Right lobe of liver (tissue), 6 donors: ENCODE measurements at places on chromosomes 7 and 10. TPM values are rescaled to one million over a fixed set of nuclear protein-coding genes. Genes with fewer than 3 reads are reported as not detected.

The PVRIG gene
- total RNA-seq = not detected

The CDK14 gene
- 20.2 TPM for total RNA-seq

The USP6NL gene
- total RNA-seq = 12.8 TPM

The MAGI2 gene
- 1.2 TPM for total RNA-seq

The CTAGE4 gene
- total RNA-seq = 4.5 TPM

The ENTPD1 gene
- 1.8 TPM for total RNA-seq

The FGL2 gene
- 19.3 TPM for total RNA-seq

The CCDC146 gene
- 4.4 TPM for total RNA-seq

The FKBP9 gene
- 54.6 TPM for total RNA-seq

The ITIH5 gene
- total RNA-seq = 0.20 TPM

The EGR2 gene
- not detected for total RNA-seq

DNA sequence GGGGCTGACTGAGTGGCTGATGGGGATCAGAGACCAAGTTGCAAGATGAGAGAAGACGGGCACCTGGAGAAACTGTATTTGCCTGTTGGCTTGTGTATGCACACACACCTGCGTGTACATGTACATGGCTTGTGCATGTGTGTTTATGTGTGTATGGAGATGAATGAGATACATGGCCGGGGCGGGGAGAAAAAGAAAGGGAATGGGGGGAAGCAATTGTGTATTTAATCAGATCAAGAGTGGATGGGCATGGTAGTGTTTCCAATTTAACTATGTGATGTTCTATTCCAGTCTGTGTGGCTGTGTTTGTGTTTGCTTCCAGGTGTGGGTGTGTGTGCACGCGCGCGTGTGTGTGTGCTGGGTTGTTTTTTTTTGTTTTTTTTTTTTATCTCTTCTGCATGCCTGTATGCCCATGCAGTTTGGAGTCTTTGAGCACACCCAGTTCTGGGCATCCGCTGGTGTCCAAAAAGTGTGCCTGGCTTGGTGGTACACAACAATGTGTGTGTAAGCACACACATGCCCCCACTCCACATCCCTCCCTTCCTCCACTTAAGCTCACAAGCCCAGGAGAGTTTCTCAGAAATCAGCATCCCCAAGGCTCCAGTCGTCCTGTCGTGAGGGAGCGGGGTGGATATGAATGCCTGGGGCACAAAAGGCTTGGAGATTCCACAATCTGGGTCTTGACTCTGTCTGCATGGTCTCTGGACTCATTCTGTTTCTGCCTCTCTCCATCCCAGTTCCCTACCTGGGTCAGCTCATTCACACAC lies 2.5 kb upstream of the VGF start:
- no peak overlapping the region for H3K27ac ChIP-seq
- no peak for DNase-seq
- no peaks in the 10 kb centered on the region for H3K27me3 ChIP-seq
- H3K4me3 ChIP-seq = no peak overlapping the region

- H3K36me3 ChIP-seq = no peaks in the 10 kb centered on the region
- no peaks in the 10 kb centered on the region for H3K4me1 ChIP-seq
- no peak for DNase-seq
- H3K27ac ChIP-seq = no peak overlapping the region
- no peaks in the 10 kb centered on the region for H3K27me3 ChIP-seq
- H3K4me3 ChIP-seq = no peak overlapping the region
Measured at GRCh38 chr7:4113976-4114375, 568.1 kb upstream of the FOXK1 start.

DNA sequence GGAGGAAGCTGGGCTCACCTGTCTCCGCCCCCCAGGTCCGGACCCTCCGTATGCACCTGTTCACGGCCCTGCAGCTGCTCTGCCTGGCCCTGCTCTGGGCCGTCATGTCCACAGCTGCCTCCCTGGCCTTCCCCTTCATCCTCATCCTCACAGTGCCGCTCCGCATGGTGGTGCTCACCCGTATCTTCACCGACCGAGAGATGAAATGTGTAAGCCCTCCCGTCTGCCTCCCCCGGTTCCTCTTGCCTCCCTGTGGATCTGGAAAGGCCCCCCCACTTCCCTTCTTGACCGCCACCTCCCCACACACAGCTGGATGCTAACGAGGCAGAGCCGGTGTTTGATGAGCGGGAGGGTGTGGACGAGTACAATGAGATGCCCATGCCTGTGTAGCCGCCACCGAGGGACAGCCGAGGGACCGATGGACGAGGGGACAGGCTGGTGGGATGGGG lies 4.6 kb downstream of the FASTK start:
- no peaks in the 10 kb centered on the region for H3K27me3 ChIP-seq
- no peak for DNase-seq
- no peak overlapping the region for H3K27ac ChIP-seq
- no peak overlapping the region for H3K4me3 ChIP-seq

- H3K4me3 ChIP-seq = no peak overlapping the region
- H3K36me3 ChIP-seq = no peaks in the 10 kb centered on the region
- H3K27ac ChIP-seq = no peak overlapping the region
Measured at GRCh38 chr7:134767520-134768168, 11.8 kb upstream of the CALD1 start.

DNA sequence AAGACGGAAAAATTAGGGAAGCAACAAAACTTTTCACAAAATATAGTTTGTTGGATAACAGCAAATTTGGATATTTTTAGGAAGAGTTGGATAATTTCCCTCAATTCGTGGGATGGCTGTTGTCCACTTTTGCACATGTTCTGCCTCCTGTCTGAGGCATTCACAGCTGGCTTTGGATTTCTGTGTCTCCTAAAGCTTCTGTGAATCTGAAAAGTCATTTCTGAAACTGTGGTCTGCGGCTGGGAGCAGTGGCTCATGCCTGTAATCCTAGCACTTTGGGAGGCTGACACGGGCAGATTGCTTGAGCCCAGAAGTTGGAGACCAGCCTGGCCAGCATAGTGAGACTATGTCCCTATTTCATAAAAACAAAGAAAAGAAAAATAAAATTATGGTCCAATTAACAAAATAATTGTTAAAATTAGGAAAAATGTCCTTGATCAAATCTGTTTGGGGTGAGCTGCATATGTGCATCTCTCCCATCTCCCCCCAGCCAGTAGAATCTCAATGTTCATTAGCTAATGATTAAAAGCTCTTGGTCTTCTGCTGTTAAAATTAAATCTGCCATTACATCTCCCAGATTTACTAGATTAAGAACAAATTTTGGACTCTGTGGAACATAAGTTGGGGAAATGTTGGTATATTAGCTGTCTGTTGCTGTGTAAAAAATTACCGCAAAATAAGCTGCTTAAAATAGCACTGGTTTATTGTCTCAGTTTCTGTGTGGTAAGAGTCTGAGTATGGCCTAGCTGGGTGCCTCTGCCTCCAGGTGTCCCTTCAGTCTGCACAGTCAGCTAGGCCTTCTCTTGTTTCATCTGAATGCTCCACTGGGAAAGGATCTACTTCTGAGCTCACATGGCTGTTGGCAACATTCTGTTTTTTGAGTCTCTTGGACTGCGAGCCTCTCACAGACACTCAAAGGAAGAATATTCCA lies 332.0 kb upstream of the FZD1 start:
- no peak for DNase-seq
- no peaks in the 10 kb centered on the region for H3K36me3 ChIP-seq
- no peak overlapping the region for H3K4me3 ChIP-seq
- H3K27ac ChIP-seq = no peak overlapping the region
- no peaks in the 10 kb centered on the region for H3K4me1 ChIP-seq

DNA sequence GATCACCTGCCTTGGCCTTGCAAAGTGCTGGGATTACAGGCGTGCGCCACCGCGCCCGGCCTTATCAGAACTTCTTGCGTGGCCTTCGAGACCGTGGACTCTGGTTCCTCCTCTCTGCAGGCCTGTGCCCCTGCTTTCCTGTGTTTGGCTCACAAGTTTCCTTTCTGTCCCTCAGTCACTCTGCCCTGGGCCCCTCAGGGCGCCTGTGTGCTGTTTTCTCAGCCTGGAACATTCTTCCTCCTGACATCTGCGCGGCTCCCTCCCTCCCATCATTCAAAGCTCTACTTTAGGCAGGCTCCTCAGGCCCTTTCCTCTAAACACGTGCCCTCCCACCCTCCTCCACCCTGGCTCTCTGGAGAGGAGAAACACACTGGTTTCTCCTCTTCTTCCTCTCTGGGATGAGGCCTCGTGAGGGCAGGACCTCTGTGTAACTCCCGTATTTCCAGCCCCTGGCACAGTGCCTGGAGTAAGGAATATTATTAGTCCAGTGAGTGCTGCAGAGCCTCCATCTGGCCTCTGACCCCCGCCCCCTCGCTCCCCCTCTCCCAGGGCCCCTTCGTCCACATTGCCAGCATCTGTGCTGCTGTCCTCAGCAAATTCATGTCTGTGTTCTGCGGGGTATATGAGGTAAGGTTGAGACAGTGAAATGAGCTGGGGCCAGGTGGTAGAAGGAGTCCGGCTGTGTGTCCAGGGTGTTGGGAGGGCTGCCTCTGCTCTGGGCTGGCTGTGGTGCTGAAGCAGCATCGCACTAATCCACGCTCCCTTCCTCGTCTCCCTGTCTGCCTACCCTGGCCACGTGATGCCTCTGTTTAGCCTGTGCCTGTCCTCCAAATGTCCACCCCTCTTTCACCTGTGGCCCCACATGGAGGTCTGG lies 7.1 kb downstream of the CLCN1 start:
- no peak overlapping the region for H3K4me3 ChIP-seq
- no peak overlapping the region for H3K27ac ChIP-seq

- H3K27me3 ChIP-seq = no peaks in the 10 kb centered on the region
- no peaks in the 10 kb centered on the region for H3K4me1 ChIP-seq
- H3K27ac ChIP-seq = no peak overlapping the region
Measured at GRCh38 chr7:157470701-157471131, 133.9 kb downstream of the DNAJB6 start.

DNA sequence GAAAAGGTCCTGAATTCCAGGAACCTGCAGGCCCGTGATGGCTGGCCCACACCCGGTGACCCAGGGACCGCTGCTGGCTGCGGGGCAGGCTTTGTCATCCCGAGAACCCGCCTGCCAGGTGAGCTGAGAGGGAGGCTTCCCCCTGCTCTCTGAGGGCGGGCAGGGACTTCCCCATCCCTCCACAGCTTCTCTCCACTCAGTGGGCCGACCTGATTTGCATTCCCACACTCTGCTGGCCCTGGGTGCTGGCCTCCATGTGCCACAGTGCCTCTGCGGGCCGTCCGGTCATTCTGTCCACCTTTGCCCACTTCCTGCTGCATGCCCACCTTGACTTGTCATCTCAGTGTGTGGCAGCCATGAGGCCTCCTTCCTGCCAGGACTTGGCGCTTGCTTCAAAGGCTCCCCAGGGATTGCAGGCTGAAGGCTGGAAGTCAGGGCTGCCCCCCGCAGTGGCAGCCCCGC lies 35.3 kb downstream of the PALD1 start:
- H3K27ac ChIP-seq = no peak overlapping the region
- DNase-seq = no peak
- H3K4me1 ChIP-seq = no peaks in the 10 kb centered on the region
- H3K27me3 ChIP-seq = no peaks in the 10 kb centered on the region

GRCh38 chr7:84274029-84274638 lies 79.5 kb upstream of the SEMA3A start:
- H3K4me1 ChIP-seq = no peaks in the 10 kb centered on the region
- no peak overlapping the region for H3K27ac ChIP-seq
- no peaks in the 10 kb centered on the region for H3K27me3 ChIP-seq
- no peak for DNase-seq

GRCh38 chr7:79185605-79186004 lies 267.9 kb downstream of the MAGI2 start:
- no peak overlapping the region for H3K27ac ChIP-seq
- no peak overlapping the region for H3K4me3 ChIP-seq
- no peaks in the 10 kb centered on the region for H3K36me3 ChIP-seq
- no peak for DNase-seq
- H3K27me3 ChIP-seq = no peaks in the 10 kb centered on the region
- no peaks in the 10 kb centered on the region for H3K4me1 ChIP-seq

- no peaks in the 10 kb centered on the region for H3K27me3 ChIP-seq
- no peak overlapping the region for H3K27ac ChIP-seq
- no peaks in the 10 kb centered on the region for H3K36me3 ChIP-seq
- no peaks in the 10 kb centered on the region for H3K4me1 ChIP-seq
Measured at GRCh38 chr7:135913404-135913803, 63.8 kb downstream of the MTPN start.

GRCh38 chr7:51090411-51090810 lies 226.2 kb downstream of the COBL start:
- no peaks in the 10 kb centered on the region for H3K4me1 ChIP-seq
- H3K4me3 ChIP-seq = no peak overlapping the region
- H3K36me3 ChIP-seq = no peaks in the 10 kb centered on the region
- no peak overlapping the region for H3K27ac ChIP-seq
- DNase-seq = no peak
- no peaks in the 10 kb centered on the region for H3K27me3 ChIP-seq

DNA sequence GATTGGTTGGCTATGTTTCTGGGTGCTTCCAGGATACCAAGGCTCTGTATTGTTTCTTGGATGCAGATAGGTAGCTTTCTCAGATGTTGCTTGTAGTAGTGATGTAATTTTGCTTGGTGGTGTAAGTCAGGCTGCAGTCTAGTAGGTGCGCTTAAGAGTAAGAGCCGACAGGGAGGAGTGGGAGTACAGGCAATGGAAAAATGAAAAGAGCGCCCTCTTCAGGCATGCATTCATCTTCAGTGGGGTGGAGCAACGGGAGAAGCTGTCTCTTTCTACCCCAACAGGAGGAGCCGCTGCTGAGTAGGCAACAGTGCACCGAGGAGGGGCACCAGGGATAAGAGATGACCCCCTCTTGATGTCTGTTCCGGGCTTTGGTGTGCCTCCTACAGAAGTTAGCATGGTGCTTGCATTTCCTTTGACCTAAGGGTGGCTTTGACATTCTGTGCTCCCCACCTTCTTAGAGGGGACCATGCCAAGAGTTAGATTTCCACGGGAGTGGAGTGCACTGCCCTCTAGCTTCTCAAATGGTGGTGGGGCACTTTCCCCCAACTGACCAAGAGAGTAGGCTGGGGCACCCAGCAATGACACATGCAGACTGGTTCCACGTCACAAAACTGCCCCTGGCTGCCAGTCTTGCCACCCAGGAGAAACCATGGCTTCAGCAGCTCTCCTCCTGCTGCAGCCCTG lies 56.1 kb downstream of the ZNF783 start:
- H3K4me3 ChIP-seq = no peak overlapping the region
- no peaks in the 10 kb centered on the region for H3K27me3 ChIP-seq
- H3K36me3 ChIP-seq = no peaks in the 10 kb centered on the region
- H3K4me1 ChIP-seq = peaks cover 10% of the 10 kb centered on the region
- H3K27ac ChIP-seq = no peak overlapping the region

GRCh38 chr10:132117146-132117545 lies 51.4 kb downstream of the JAKMIP3 start:
- no peaks in the 10 kb centered on the region for H3K27me3 ChIP-seq
- H3K36me3 ChIP-seq = no peaks in the 10 kb centered on the region
- H3K4me1 ChIP-seq = no peaks in the 10 kb centered on the region
- DNase-seq = peak; percentile 38
- H3K4me3 ChIP-seq = no peak overlapping the region
- no peak overlapping the region for H3K27ac ChIP-seq

DNA sequence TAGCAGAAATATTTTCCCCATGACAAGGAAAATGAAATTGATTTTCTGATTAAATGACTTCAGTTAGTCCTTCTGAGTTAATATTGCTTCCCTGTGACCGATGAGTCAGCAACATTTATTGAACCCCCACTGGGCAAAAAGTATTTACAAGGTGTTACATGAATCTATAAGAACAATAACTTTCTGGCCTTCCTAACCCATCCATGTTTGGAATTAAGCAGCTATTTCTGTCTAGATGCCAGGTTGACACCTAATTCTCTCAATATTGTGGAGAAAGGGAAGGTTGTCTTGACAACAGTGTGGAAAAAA lies 112.9 kb upstream of the JAZF1 start:
- no peaks in the 10 kb centered on the region for H3K4me1 ChIP-seq
- H3K4me3 ChIP-seq = no peak overlapping the region
- H3K27ac ChIP-seq = no peak overlapping the region
- H3K27me3 ChIP-seq = no peaks in the 10 kb centered on the region
- H3K36me3 ChIP-seq = no peaks in the 10 kb centered on the region
- DNase-seq = no peak
